ENCODE measurements at places on chromosomes 2 and 18.

- no peak for DNase-seq
Measured at GRCh38 chr2:2707206-2707991, 376.3 kb upstream of the MYT1L start.

DNA sequence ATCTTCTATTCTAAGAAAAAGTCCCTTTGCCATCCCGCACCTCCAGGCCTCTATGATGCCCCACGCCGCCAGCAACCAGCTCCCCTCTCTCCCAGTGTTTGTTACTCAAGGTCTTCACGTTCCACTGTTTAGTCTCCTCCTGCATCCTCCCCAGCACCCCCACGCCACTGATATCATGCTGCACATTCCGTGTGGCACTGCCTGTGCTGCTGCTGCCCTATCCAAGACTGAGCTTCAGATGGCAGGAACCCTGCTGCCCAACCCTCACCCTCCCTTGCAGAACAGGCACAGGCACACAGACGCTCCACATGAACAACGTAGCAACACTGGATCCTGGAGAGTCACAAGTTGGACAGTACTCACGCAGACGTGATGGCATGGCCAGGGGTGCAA, 35.3 kb downstream of the MYO5B start:
- DNase-seq = no peak

DNA sequence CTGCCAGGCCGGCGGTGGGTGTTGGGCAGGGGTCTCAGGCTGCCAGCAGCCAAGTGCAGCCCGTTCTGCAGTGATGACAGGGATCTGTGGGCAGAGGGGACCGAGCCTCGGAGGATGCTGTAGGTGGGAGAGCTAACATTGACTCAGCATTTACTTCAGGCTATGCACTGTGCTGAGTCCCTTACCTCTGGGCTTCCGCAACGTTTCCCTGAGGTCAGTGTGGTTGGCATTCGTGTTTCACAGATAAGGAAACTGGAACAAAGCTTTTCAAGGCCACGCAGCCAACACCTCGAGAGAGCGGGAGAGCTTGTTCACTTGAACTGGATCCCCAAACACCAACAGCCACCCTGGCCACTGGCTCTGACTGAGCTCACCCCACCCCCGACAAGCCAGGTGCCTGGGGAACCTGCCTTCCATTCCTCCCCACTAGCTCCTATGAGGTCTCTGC, 839 bp upstream of the GPR148 start:
- DNase-seq = peak; percentile 30

DNA sequence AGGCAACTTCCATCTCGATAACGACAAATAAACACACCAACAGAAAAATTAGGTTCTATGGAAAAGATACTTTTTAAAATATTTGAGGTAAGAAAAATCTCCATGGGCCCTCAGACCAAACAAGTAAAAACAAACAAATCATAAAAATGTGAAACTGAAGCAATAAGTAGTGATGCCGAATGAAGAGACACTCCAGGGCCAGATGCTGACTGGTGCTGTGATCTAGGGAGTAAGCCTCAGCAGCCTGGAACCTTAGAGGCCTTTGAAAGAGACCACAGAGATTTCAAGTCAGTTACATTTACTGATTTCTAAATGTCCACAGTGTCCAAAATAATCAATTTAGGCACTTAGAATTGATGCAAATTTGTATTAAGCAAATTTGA, 1144.7 kb downstream of the CNTNAP5 start:
- DNase-seq = no peak

DNA sequence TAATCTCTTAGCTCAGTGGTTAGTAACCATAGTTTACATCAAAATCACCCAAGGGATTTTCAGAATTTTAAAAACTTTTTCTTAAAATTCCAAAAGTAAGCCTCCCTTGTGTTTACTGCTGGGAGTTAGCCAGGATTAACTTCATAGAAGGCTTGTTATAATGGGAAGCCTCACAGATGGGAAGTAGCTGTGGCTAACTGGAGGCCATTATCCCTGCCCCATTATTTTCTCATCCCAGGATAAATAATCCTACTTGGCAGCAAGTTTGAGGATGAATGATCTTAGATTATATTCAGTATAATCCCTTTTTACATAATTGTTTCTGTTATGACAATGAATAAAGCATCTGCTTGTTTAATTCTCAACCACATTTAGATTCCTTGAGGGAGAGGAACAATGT, 25.5 kb downstream of the PLEK start:
- no peak for DNase-seq

DNA sequence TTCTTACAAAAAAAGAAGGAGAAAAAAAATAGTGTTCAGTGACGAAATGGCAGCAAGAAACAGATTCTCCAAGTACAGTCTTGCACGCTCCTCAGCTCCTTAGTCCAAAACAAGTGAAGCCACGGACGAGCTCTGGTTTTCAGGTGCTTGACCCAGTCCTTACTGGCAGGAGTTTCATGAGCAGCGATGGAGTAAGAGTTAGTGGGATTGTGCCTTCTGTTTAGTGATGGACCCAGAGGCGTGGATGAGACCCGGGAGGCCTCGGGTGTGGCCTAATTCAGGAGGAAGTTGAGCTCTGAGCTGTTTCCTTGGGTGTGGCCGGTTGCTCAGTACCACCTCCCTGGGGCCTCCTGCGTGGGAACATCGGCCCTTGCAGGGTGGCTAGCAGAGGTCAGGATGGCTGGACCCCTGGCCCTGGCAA, 52.0 kb downstream of the KIF5C start:
- DNase-seq = peak; percentile 32

- DNase-seq = no peak
Measured at GRCh38 chr18:54117853-54118773, 106.4 kb downstream of the MBD2 start.

GRCh38 chr2:201327678-201328077, 29.5 kb downstream of the FLACC1 start:
- no peak for DNase-seq

- no peak for DNase-seq
Measured at GRCh38 chr2:64283641-64284361, 139.6 kb upstream of the PELI1 start.

DNA sequence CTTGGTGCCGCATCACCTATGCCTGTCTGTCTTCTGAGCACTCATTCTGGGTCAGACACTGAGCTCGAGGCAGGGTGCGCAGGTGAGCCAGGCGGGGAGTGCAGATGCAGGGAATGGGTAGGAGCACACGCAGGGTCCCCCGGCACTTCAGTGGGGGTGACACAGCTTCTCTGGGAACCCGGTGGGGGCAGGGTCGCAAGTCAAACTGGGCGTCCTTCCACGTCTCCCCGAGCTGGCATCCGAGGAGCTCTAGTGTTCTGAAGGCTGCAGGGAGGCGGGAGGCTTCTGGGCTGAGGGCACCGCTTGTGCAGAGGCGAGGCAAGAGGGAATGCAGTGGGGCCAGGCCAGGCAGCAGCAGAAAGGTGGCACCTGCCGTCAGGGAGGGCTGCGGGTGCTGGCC, 86.0 kb downstream of the DGKD start:
- DNase-seq = no peak

DNA sequence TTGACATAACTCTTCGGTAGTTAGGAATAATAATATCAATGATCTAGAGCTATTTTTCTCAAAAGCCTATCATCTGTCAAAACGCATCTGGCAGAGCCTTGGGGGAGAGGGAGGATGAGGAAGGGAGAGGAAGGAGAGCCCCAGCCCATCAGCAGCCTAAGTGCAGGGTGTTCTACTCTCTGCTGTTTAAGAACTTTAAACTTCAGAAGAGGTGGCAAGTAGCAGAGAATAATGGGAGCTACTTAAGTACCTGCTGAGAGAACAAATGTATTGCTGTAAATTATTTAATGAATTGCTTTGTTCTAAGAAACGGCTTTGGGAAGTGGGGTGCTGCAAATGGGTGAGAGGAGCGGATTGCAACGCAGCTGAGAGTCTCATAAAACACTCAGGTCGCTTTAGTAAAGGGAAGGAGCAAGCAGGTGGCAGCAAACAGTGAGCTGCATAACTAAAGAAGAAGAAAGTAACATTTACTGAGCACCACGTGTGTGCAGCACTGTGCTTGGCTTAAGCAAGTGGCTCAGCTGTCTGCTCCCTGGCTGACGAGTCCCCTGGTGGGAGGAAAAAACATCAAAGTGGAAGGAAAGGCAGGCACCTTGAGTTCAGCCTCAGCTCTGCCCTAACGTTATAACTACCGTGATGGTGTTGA, 26.3 kb upstream of the SH3RF3 start:
- no peak for DNase-seq

DNA sequence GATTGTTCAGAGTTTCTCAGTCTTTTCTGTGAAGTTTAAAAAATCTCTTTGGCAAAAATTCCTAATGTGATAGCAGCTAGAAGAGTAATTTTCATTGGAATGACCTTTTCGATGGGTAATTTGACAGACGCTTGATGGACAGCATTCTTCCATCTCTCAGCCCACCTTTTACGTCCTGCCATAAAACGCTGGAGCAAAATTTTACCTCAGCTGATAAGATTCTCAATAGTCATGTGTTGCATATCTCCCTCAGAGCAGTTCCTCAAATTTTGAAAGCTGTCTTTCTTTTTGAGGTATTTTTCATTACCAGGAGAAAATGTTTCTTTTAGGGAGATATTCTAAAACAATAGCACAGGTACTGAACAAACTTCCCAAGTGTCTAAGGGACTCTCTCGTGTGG, 441.4 kb downstream of the PARD3B start:
- DNase-seq = no peak

- DNase-seq = no peak
Measured at GRCh38 chr2:219522111-219523030, 8.1 kb downstream of the ASIC4 start.

DNA sequence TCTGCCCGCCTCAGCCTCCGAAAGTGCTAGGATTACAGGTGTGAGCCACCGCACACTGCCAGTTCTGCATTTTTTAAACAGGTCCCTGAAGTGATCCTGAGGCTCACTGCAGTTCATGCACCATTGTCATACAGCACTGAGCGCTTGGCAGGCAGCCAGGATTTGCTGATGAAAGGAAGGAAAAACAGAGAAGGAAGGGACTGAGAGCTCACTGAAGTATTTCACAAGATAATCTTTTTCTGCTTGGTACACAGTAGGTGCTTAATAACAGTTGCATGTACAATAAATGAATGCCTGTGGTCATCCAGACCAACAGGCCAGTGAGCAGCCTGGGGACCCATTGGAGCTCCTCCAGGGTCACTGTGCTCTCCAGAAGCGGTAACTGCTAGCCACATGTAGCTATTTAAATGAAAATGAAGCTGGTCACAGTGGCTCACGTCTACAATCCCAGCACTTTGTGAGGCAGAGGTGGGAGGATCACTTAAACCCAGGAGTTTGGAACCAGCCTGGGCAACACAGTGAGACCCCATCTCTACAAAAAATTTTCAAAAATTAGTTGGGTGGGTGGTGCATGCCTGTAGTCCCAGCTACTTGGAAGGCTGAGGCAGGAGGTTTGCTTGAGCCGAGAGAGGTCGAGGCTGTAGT, 33.1 kb upstream of the SMAD7 start:
- DNase-seq = no peak

DNA sequence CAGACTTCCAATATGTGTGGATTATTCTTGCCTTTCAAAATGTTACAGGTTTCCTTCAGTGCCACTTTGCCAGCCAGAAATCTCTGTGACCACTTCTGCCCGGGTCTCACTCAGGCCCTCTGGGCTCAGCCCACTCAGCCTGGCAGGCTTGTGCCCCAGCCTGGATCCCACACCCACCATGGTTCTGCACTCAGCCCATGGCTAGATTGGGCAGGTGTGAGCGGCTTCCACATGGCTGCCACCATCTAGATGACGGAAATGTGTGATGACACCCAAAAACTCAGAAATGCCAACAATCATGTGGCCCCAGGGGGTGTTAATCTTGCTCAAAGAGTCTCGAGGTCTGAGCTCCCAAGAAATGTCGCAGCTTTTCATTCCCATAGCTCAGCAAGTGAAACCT, 1097.5 kb upstream of the SLC39A10 start:
- DNase-seq = no peak

- DNase-seq = peak; percentile 21
Measured at GRCh38 chr18:49487711-49488310, 777 bp upstream of the C18orf32 start.

DNA sequence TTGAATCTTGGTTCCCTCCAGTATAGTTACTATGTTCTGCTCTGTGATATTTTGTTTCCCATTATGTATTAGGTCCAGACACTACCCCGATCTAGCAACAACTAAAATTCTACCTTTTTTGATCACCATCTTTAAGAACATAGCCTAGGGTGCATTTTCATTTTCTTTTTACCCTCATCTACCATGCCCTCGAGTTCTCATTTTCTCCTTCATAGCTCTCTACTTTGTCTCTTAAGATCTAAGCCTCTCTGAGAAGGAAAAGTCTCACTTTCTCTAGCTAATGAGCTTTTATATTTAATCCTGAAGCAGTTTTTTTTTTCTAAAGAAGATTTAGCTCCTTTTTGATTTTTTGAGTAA, 1089.4 kb upstream of the SLC39A10 start:
- DNase-seq = no peak

DNA sequence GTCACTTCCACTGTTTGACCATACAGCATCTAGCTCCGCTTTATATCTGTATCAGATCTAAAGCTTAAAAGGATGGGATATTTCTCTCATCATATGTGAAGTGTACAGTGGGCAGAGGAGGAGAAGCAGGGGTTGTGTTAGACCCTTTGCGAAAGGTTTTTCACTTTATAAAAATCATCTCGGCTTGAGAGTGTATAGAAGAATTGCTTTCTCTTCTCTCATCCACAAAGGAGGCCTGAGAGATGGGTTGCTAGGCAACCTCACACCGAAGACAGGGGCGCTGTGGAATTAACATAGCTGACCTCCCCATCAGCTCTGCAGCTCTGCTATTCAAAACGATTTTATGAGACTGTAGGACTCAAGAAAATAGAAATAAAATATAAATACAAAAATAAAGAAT, 70.2 kb upstream of the GALNT3 start:
- no peak for DNase-seq

- DNase-seq = no peak
Measured at GRCh38 chr2:216372761-216373291, 543 bp upstream of the MARCHF4 start.

GRCh38 chr18:13218368-13218991, at the start of gene LDLRAD4:
Gene LDLRAD4, plus strand, starts transcription at chr18:13218760.
- peak; percentile 45 for DNase-seq

GRCh38 chr2:203650860-203651613, 55.4 kb upstream of the CD28 start:
- no peak for DNase-seq

DNA sequence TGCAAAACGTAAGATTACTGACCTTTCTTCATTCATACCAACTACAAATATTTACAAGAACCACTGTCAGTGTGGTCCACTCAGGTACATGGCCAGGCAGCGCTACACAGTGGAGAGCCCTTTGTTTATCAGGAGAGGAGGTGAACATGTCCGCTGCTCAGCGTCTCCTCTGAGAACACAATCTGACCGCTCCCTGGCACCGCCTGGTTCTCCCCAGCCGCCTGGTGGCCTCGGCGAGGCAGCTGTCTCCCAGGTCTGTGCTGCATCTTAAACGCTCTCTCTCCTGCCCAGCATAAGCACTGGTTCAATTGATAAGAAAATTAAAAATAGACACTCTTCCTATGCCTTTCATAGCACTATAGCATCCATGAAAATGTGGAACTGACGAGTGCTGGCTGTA, 146.8 kb upstream of the PXDN start:
- no peak for DNase-seq

- no peak for DNase-seq
Measured at GRCh38 chr2:239846789-239847676, 178.1 kb downstream of the NDUFA10 start.

GRCh38 chr2:48319863-48320262, 210.1 kb upstream of the STON1 start:
- DNase-seq = no peak

- no peak for DNase-seq
Measured at GRCh38 chr2:219987830-219988229, 360.4 kb downstream of the SLC4A3 start.

GRCh38 chr2:180776921-180777320, 203.5 kb upstream of the UBE2E3 start:
- DNase-seq = no peak
